ENCODE measurements at places on chromosomes 11 and 22. TPM values are rescaled to one million over a fixed set of nuclear protein-coding genes. Genes with fewer than 3 reads are reported as not detected.
A peak's percentile ranks its signal among the peaks of the same experiment; 100 is the strongest.

DNA sequence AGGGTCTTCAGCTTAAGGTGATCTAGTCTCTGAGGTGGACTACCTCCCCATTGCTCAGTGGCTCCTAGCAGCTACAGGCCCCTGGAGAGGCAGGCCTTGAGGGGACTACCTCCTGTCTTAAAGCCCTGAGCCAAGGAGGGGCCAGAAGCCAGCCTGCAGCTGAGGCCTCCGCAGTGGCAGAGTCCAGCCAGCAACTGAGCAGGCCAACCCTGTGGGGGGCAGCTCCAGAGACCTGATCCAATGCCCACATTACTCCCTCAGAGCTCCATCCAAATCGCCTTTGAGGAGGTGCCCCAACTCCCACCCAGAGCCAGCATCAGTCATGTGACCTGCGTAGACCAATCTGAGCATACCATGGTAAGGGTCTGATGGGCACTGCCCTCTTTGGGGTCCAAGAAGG, 2.7 kb downstream of the C2CD2L start:
- DNase-seq, result no peak
- no peaks in the 10 kb centered on the region for H3K27me3 ChIP-seq
- no peak overlapping the region for H3K27ac ChIP-seq
- peaks cover 47% of the 10 kb centered on the region for H3K4me1 ChIP-seq

DNA sequence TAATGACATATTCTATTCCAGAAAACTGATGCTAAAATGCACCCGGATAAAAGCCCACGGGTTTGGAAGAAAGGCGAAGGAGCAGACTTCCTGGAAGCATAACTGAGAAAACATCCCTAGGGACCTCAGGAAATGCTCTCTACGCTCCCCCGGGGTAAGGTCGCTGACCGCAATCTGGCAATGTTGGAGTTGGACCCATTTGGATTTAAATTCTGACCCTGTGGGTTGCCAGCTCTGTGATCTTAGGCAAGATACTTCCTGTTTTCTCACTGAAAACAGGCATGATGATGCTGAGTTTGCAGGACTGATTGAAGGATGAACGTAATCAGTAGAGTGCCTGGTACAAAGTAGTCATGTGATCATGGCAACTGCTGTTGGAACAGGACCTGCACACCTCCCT, 1054.0 kb downstream of the NTM start:
- H3K27me3 ChIP-seq, result no peaks in the 10 kb centered on the region
- H3K27ac ChIP-seq, result no peak overlapping the region
- H3K4me3 ChIP-seq, result no peak overlapping the region
- DNase-seq, result no peak
- no peaks in the 10 kb centered on the region for H3K4me1 ChIP-seq

Gene OR52N4
- not detected for total RNA-seq

DNA sequence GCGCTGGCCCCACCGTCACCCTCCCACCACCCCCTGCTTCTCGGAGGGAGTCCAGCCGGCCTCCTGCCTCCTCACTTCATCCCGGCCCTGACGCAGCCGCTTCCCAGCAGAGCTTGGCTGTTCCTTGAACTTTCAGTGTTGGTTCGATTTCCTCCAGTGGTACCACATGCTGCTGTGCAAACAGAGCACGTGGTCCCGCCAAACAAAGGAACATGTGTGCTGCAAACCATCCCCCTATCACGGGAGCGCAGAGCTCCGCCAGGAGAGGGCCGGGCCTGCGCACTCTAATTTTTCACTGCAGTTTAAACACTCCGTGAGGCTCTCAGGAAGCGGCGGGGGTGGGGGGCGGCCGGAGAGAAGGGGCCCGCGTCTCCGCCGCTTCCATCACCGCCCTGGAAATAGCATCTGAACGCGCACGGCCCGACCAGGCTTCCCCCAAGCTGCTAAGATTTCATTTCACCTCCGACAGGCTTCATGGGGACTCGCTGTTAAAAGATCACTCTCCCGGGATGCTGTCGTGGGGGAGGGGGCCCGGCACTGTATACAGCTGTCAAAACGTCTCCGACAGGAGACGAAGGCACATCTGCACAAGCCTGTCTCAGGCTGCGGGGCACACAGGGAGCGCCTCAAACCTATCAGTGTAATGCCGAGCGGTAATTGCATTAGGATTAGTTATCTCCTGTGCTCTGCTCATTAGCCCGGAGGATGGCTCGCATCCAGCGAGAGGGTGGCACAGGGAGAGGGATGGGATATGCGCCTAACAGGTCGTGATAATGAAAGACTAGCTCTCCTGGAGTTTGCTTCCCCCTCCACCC, 269.9 kb upstream of the SORL1-AS1 start:
- H3K27me3 ChIP-seq, result no peaks in the 10 kb centered on the region
- H3K4me1 ChIP-seq, result peaks cover 12% of the 10 kb centered on the region
- DNase-seq, result peak; percentile 78
- no peaks in the 10 kb centered on the region for H3K36me3 ChIP-seq
- H3K27ac ChIP-seq, result peak overlapping the region; percentile 77
- peak overlapping the region; percentile 45 for H3K4me3 ChIP-seq

GRCh38 chr11:46952553-46952952, 16.0 kb downstream of the CSTPP1 start:
- no peaks in the 10 kb centered on the region for H3K4me1 ChIP-seq
- H3K27me3 ChIP-seq, result no peaks in the 10 kb centered on the region
- DNase-seq, result no peak
- H3K36me3 ChIP-seq, result no peaks in the 10 kb centered on the region

GRCh38 chr22:24437741-24438328, 10.4 kb downstream of the ADORA2A start:
- no peak overlapping the region for H3K4me3 ChIP-seq
- H3K4me1 ChIP-seq, result peaks cover 60% of the 10 kb centered on the region
- H3K27me3 ChIP-seq, result no peaks in the 10 kb centered on the region
- no peaks in the 10 kb centered on the region for H3K36me3 ChIP-seq
- H3K27ac ChIP-seq, result no peak overlapping the region

DNA sequence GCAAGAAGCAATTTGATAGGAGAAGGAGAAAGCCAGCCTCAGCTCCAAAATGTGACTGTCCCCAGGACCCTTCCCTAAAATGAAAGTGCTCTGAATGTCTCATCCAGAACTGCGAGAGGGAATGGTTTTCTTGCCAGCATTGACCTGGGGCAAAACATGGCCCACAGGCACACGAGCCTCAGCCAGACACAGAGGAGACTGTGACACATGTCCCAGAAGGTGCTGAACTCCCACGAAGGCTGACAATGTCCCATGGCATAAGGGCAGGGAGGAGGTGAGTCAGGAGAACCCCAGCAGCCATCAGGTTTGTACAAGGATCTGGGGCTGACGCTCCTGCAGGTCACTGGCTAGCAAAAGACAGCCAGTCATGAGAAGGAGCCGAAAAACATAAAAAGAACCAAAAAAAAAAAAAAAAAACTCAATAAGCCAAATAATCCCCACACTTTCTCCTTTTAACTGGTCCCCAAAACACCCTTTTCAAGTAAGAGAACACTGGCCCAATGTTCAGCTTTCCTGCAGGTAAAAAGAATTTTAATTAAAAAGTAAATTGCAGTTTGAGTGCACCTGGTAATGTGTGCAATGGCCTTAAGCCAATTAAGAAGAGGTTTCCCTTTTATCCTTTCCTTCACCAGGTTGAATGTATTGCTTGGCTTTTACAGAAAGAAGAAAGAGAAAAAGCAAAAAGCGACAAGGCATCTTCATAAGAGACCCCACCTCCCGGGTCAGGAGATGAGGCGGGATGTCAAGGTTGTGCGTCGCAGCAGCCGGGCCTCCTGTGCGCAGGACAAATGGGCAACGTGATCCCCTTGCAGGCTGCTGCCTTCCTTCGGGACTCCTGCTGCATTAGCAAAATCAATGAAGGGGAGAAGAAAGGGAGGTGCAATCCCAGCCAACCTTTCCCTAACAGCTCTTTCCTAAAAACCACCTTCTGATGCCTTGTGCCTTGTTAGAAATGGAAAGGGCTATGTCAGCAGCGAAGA, 43.6 kb downstream of the GALNT18 start:
- peak overlapping the region; percentile 67 for H3K27ac ChIP-seq
- H3K4me3 ChIP-seq, result no peak overlapping the region
- H3K36me3 ChIP-seq, result no peaks in the 10 kb centered on the region
- peaks cover 14% of the 10 kb centered on the region for H3K4me1 ChIP-seq
- DNase-seq, result no peak

Gene P2RY6
- 3.2 TPM for total RNA-seq

- DNase-seq, result no peak
- H3K27ac ChIP-seq, result no peak overlapping the region
- no peaks in the 10 kb centered on the region for H3K36me3 ChIP-seq
- no peak overlapping the region for H3K4me3 ChIP-seq
- no peaks in the 10 kb centered on the region for H3K4me1 ChIP-seq
Measured at GRCh38 chr11:70175236-70175698, 27.8 kb upstream of the FADD start.

DNA sequence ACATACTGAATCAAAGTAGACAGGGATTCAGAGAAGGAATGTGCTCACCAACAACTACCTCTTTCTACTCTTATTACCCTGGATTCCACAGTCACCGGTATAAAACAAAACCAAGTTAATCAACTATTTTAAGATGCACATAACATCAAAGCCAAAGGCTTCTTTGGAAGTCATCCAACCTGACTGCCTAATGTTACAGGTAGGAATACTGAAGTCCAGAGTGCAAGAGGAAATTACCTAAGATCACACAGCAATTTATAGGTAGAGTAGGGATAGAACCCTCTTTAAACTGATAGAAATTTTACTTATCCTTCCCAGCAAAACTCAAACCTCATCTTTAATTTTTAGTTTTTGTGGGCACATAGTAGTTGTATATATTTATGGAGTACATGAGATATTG, 76.3 kb downstream of the PAK1 start:
- H3K27ac ChIP-seq, result no peak overlapping the region
- no peak for DNase-seq
- H3K36me3 ChIP-seq, result no peaks in the 10 kb centered on the region
- peaks cover 8% of the 10 kb centered on the region for H3K4me1 ChIP-seq
- H3K27me3 ChIP-seq, result no peaks in the 10 kb centered on the region
- H3K4me3 ChIP-seq, result no peak overlapping the region
